ENCODE measurements at places on chromosomes 5 and 9.

DNA sequence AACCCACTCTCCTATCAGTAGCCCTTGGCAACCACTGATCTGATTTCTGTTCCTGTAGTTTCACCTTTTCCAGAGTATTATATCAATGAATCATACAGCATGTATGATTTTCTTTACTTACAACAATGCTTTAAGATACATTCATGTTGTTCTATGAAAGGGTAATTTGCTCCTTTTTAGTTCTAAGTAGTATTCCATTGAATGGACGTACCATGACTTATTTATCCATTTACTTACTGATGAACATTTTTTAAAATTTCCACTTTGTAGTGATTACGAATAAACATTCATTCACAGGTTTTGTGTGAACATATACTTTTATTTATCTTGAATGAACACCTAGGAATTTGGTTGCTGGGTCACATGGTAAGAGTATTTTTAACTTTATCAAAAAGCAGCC lies 620.8 kb downstream of the HTR1A start:
- DNase-seq = no peak

- DNase-seq = no peak
These were observed 18.1 kb upstream of the UBE2QL1 start for GRCh38 chr5:6430418-6431028.

DNA sequence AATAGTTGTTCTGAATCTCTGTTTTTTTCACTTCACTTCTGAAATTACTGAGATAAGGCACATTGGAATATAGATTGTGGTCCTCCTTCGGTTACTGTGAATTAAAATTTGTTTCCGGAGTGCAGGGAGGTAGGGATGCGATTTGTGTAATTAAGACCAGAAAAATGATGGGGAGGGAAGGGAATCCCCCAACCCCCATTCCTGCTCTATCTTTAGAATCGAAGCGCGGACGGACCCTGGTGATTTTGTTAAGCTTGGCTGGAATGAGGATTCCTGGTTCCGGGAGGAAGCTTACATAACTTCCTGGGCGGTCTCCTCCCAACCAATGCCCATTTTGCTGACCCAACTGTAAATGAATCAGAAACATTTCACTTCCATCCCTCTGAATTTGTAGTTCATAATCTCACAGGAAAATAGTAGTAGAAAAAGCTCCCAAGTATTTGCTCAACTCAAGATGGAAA lies 220.1 kb upstream of the MSX2 start:
- DNase-seq = no peak

DNA sequence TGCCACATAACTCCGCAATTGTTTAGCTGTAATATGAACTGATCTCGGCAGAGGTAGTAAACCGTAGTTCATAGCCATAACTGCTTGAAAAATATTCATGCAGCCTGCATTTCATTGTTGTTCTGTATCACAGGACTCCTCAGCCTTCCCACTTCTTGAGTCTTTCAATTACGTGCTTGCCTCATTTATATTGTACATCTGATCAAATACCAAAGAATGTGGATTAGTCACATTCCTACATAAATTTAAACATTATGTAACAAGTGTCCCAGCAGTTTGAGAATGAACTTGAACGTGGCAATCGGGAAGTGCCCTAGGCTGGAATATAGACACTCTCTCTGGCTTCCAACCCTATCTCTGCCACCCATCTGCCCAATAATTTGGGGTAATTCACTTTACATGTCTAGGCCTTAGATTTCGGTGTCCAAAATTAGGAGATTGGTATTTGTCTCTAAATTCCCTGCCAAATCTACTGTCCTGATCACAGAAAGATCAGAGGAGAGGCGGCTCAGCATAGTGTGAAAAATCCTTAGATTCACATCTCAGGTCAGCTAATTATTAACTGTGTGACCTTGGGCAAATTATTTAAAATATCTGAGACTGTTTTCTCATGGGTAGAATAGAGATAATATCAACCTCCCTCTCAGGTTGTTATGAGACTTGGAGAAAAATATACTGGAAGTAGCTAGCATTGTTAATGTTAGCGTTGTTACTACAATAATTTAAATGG lies 215.1 kb upstream of the RFX3 start:
- DNase-seq = peak; percentile 54

DNA sequence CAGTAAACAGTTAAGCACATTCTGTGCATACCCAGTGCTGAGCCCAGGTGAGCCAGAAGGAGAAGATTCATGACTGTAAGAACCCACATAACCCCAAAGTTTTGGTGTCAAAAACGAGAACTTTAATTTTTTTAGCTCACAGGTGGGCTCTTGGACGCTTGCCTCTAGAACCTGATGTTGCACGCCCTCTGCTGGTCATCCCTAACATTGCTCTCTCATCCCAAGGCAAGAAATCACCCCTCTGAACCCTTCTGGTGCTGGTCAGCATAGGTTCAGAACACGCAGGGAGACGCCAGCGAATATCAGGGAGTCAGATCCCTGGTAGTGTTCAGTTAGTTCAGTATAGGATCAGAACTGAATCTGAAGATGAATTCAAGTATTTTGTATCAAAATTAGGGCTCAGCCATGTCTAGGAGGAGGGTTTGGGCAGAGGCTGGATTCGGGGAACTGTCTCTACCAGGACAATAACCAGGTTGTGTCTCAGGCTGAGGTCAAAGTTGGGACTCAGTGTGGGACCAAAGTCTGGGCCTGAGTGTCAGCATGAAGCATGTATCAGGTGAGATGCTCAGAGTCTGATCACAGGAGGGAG lies 4.1 kb upstream of the DNAJB5 start:
- peak; percentile 71 for DNase-seq
